ENCODE measurements at places on chromosomes 3 and 15. TPM values are rescaled to one million over a fixed set of nuclear protein-coding genes. Genes with fewer than 3 reads are reported as not detected.

The LOXL1 gene
- total RNA-seq = 0.49 TPM

The LHFPL4 gene
- not detected for total RNA-seq

DNA sequence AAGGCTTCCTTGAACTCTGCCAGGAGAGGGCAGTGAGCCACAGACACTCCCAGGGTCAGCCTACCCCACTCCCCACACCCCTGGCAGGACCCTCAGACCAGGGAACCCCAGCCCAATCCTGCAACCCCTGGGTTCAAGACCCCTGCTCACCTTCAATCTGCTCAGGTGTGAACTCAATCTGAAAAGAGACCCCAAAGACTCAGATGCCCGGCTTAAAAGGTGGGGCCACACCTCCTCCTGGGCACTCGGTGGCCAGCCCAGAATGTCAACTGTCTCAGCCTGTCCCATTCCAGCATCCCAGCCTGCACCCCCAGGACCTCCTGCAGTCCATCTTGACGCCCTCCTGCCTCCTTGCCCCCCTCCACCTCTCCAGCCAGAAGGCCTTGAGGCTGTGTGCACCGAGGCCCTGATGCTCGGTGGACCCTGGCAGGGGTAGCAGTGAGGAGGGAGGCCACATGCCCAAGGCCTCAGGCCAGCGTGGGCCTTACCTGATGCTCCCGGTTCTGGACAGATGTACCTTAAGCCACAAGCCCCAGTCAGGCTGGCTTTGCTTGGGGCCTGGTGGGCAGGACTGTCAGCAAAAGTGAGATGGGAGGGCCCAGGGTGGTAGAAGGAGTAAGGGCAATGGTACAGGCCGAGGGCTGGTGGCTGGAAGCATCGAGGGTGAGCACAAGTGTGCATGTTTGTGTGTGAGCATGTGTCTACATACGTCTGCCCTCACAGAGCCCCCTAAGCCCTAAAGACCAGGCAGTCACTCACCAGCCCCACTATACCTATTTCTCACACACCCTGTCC lies 2.2 kb downstream of the MYL3 start:
- DNase-seq = no peak
- no peaks in the 10 kb centered on the region for H3K27me3 ChIP-seq
- no peak overlapping the region for H3K27ac ChIP-seq
- no peaks in the 10 kb centered on the region for H3K36me3 ChIP-seq

The NRG4 gene
- total RNA-seq = not detected

DNA sequence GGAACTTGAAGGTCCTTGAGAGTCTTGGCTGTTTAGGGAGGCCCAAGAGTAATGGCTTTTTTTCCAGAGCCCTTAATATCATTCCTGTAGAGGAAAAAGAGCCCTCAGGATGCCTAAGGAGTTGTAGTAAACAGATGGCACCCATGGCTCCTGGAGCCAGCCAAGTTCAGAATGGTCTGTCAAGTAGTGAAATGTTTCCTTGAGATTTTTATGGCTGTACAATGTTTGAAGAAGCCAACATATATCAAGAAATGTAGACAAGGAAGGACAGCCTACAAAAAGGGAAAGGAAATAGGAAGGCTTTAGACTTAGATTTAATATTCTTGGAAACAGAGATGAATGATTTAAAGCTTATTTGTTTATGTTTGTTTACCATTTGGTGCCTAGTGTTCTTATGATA lies 334.8 kb downstream of the SATB1 start:
- H3K27me3 ChIP-seq = no peaks in the 10 kb centered on the region
- no peak overlapping the region for H3K4me3 ChIP-seq
- H3K27ac ChIP-seq = no peak overlapping the region
- H3K36me3 ChIP-seq = no peaks in the 10 kb centered on the region
- no peaks in the 10 kb centered on the region for H3K4me1 ChIP-seq

GRCh38 chr3:15102256-15102655 lies 3.3 kb upstream of the RBSN start:
- H3K27me3 ChIP-seq = peaks cover 10% of the 10 kb centered on the region
- DNase-seq = no peak
- no peak overlapping the region for H3K4me3 ChIP-seq
- H3K36me3 ChIP-seq = no peaks in the 10 kb centered on the region
- no peak overlapping the region for H3K27ac ChIP-seq

DNA sequence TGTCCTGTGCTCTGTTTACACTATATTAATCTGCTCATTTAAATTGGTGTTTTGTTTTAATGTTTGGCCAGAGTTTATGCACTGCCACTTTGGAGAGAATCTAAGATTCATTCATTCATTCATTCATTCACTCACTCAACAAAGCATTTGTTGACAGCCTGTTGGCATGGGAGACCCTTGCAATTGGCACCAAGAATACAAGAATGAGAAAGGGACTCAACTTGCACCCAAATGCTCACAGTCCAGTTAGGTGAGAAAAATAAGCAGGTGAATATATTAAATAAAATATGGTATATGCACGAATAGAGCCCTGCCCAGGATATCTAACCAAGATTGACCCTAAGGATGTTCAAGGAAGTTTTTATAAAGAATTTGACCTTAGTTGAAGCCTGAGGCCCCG lies 80.4 kb downstream of the TGFBR2 start:
- H3K27ac ChIP-seq = no peak overlapping the region
- H3K36me3 ChIP-seq = peaks cover 89% of the 10 kb centered on the region
- peaks cover 28% of the 10 kb centered on the region for H3K4me1 ChIP-seq
- no peak for DNase-seq

The SLC12A1 gene
- not detected for total RNA-seq

DNA sequence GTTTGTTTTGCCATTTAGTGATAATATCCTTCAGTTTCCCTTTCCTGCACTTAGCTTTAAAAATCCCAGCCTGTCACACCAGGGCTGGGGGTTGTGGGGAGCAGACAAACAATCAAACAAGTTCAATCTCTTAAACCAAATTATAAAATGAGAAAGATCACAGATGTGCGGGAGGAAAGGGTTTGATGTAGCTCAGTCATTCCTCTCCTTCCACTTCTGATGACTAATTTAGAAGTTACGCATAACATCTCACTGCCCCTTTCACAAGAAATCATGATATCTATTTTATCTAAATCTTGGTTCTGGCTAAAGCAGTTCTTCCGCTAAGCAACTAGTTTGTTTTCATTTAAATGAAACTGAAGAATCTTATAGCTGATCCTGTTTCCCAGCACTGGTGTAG lies 34.1 kb upstream of the ATG7 start:
- H3K27me3 ChIP-seq = peaks cover 4% of the 10 kb centered on the region
- no peak overlapping the region for H3K27ac ChIP-seq
- no peaks in the 10 kb centered on the region for H3K4me1 ChIP-seq
- no peak overlapping the region for H3K4me3 ChIP-seq
- DNase-seq = no peak

The AMT gene
- total RNA-seq = 14.0 TPM

Measured in B cell (primary cell).